ENCODE measurements at places on chromosomes 13 and 19. TPM values are rescaled to one million over a fixed set of nuclear protein-coding genes. Genes with fewer than 3 reads are reported as not detected.

- H3K27me3 ChIP-seq: no peaks in the 10 kb centered on the region
- H3K27ac ChIP-seq: no peak overlapping the region
- H3K4me1 ChIP-seq: no peaks in the 10 kb centered on the region
- no peak overlapping the region for H3K4me3 ChIP-seq
Observed at GRCh38 chr13:36192166-36192565, 22.2 kb downstream of the SOHLH2 start.

GRCh38 chr13:41960211-41960636, 685 bp downstream of the VWA8 start:
- H3K4me1 ChIP-seq: peaks cover 32% of the 10 kb centered on the region
- H3K4me3 ChIP-seq: peak overlapping the region; percentile 95
- H3K36me3 ChIP-seq: peaks cover 7% of the 10 kb centered on the region
- DNase-seq: no peak
- H3K27me3 ChIP-seq: no peaks in the 10 kb centered on the region
- peak overlapping the region; percentile 93 for H3K27ac ChIP-seq

- no peak overlapping the region for H3K4me3 ChIP-seq
- DNase-seq: no peak
- H3K4me1 ChIP-seq: peaks cover 2% of the 10 kb centered on the region
- no peak overlapping the region for H3K27ac ChIP-seq
- H3K36me3 ChIP-seq: no peaks in the 10 kb centered on the region
Observed at GRCh38 chr19:41000310-41000737, 9.2 kb downstream of the CYP2B6 start.

DNA sequence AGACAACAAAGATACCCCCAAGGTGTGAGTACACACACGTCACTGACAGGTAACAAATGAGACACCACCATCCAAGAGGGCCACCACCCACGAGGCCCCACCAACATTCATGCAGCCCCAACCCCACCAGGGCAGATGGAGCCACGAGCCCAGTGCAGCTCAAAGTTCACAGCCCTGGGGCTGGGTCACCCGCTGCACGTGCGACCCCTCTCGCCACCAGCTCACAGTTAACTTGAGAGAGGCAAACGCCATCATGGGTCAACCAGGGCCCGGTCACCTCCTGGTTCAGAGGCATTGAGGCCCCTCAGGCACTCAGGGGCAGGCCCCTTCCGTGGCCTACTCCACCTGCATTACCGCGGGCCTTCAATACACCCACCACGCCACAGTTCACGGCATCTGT, 49.8 kb downstream of the EPS15L1 start:
- H3K4me3 ChIP-seq: no peak overlapping the region
- no peak for DNase-seq
- H3K27me3 ChIP-seq: no peaks in the 10 kb centered on the region
- H3K27ac ChIP-seq: no peak overlapping the region
- peaks cover 35% of the 10 kb centered on the region for H3K36me3 ChIP-seq

DNA sequence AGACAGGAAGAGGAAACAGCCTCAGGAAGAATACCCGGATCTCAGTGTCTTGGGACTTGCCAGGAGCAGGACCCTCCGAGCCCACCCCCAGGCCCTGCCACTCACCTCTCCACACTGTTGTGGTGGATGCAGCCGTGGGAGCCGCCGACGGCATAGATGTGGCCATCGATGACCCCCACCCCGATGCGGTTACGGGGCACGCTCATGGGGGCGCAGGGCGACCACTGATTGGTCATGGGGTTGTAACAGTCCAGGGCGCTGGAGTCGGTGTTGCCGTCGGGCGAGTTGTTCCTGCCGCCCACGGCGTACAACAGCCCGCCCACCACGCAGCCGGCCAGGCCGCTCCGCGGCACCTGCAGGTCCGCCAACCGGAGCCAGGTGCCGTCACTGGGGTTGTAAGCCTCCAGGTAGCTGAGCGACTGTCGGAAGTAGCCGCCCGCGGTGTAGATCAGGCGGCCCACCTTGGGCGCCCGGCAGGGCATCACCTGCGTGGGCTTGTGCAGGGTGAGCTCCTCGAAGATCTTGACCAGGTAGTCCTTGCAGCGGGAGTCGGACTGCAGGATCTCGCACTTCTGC, 11.6 kb downstream of the KEAP1 start:
- H3K4me3 ChIP-seq: no peak overlapping the region
- no peak overlapping the region for H3K27ac ChIP-seq
- DNase-seq: no peak
- H3K27me3 ChIP-seq: no peaks in the 10 kb centered on the region
- peaks cover 52% of the 10 kb centered on the region for H3K36me3 ChIP-seq

- no peaks in the 10 kb centered on the region for H3K36me3 ChIP-seq
- H3K4me1 ChIP-seq: no peaks in the 10 kb centered on the region
Observed at GRCh38 chr13:111095031-111095840, 19.9 kb upstream of the ARHGEF7 start.

- no peak overlapping the region for H3K27ac ChIP-seq
- H3K4me1 ChIP-seq: no peaks in the 10 kb centered on the region
- H3K36me3 ChIP-seq: no peaks in the 10 kb centered on the region
- DNase-seq: no peak
Observed at GRCh38 chr13:34303346-34303745, 485.4 kb downstream of the RFC3 start.

GRCh38 chr13:113207890-113208420, 514 bp downstream of the PCID2 start:
- H3K4me3 ChIP-seq: peak overlapping the region; percentile 87
- peak overlapping the region; percentile 85 for H3K27ac ChIP-seq
- peaks cover 47% of the 10 kb centered on the region for H3K4me1 ChIP-seq

GRCh38 chr13:99647596-99647985, 146.3 kb downstream of the TM9SF2 start:
- no peak for DNase-seq
- no peak overlapping the region for H3K4me3 ChIP-seq
- peaks cover 6% of the 10 kb centered on the region for H3K27me3 ChIP-seq
- no peaks in the 10 kb centered on the region for H3K4me1 ChIP-seq
- H3K27ac ChIP-seq: no peak overlapping the region
- H3K36me3 ChIP-seq: no peaks in the 10 kb centered on the region

GRCh38 chr19:14112809-14113385, 4.7 kb downstream of the PRKACA start:
- no peaks in the 10 kb centered on the region for H3K27me3 ChIP-seq
- H3K27ac ChIP-seq: no peak overlapping the region
- H3K36me3 ChIP-seq: peaks cover 2% of the 10 kb centered on the region
- no peak for DNase-seq
- no peak overlapping the region for H3K4me3 ChIP-seq
- H3K4me1 ChIP-seq: peaks cover 28% of the 10 kb centered on the region

- peak; percentile 91 for DNase-seq
- no peaks in the 10 kb centered on the region for H3K27me3 ChIP-seq
- no peak overlapping the region for H3K4me3 ChIP-seq
- H3K27ac ChIP-seq: no peak overlapping the region
- H3K4me1 ChIP-seq: peaks cover 4% of the 10 kb centered on the region
- H3K36me3 ChIP-seq: no peaks in the 10 kb centered on the region
Observed at GRCh38 chr19:2962018-2962670, 15.2 kb upstream of the TLE6 start.

DNA sequence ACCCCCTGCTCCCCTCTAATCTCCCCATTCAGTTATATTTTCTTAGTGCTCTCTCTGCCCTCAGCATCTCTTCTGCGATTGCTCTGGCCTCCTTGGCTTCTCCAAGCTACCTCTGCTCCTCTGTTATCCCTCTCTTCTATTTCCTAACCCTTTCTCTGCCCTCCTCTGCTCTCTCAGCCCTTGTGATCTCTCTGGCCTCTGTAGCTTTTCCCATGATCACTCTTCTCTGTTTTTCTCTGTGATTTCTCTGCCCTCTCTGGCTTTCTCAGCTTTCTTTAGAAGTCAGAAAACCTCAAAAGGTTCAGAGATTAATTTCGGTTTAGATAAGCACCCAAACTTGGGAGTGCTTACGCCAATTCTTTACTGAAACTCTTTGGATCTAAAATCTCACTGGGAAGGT, 795.0 kb downstream of the DIAPH3 start:
- no peak overlapping the region for H3K27ac ChIP-seq
- H3K4me3 ChIP-seq: no peak overlapping the region
- H3K36me3 ChIP-seq: no peaks in the 10 kb centered on the region
- no peaks in the 10 kb centered on the region for H3K27me3 ChIP-seq

GRCh38 chr13:50616101-50616500, 227.4 kb downstream of the DLEU7 start:
- H3K27ac ChIP-seq: no peak overlapping the region
- H3K4me1 ChIP-seq: peaks cover 10% of the 10 kb centered on the region
- H3K36me3 ChIP-seq: no peaks in the 10 kb centered on the region
- H3K4me3 ChIP-seq: no peak overlapping the region

DNA sequence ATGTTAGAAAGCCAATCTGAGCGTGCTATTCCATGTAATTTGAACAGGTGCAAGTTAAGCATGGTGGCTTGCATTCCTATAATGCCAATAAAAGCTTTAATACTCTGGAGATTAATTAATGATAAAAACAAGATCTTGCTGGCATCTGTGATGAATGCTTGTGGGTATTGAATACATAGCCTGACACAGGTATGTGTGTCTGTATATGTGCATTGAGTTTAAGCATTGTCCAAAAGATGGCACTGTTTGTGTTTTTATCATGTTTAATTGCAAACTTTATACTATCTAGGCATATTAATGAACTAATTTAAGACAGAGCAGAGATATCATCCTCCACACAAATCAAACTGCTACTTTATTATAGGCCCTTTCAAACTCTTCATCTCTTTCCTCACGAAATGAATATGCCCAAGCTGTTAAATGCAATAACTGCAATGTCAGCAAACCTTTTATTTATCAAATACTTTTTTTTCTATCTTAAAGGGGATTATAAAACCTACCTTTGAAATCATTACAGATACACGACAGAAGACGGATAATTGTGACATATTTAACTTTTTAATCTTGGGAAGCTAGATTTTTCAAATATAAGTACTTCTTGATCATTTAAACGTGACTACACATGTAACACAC, 86.5 kb downstream of the TNFSF11 start:
- DNase-seq: no peak
- no peaks in the 10 kb centered on the region for H3K36me3 ChIP-seq
- no peak overlapping the region for H3K27ac ChIP-seq
- H3K4me3 ChIP-seq: no peak overlapping the region
- H3K27me3 ChIP-seq: peaks cover 44% of the 10 kb centered on the region
- H3K4me1 ChIP-seq: no peaks in the 10 kb centered on the region

GRCh38 chr13:112861876-112862615, 107.0 kb upstream of the MCF2L start:
- H3K36me3 ChIP-seq: peaks cover 44% of the 10 kb centered on the region
- H3K27ac ChIP-seq: no peak overlapping the region
- H3K4me3 ChIP-seq: no peak overlapping the region
- no peak for DNase-seq
- no peaks in the 10 kb centered on the region for H3K27me3 ChIP-seq

GRCh38 chr13:51579676-51580075, 4.6 kb upstream of the WDFY2 start:
- no peak for DNase-seq
- peaks cover 14% of the 10 kb centered on the region for H3K27me3 ChIP-seq
- no peak overlapping the region for H3K4me3 ChIP-seq
- peaks cover 9% of the 10 kb centered on the region for H3K4me1 ChIP-seq
- no peak overlapping the region for H3K27ac ChIP-seq
- H3K36me3 ChIP-seq: peaks cover 2% of the 10 kb centered on the region

DNA sequence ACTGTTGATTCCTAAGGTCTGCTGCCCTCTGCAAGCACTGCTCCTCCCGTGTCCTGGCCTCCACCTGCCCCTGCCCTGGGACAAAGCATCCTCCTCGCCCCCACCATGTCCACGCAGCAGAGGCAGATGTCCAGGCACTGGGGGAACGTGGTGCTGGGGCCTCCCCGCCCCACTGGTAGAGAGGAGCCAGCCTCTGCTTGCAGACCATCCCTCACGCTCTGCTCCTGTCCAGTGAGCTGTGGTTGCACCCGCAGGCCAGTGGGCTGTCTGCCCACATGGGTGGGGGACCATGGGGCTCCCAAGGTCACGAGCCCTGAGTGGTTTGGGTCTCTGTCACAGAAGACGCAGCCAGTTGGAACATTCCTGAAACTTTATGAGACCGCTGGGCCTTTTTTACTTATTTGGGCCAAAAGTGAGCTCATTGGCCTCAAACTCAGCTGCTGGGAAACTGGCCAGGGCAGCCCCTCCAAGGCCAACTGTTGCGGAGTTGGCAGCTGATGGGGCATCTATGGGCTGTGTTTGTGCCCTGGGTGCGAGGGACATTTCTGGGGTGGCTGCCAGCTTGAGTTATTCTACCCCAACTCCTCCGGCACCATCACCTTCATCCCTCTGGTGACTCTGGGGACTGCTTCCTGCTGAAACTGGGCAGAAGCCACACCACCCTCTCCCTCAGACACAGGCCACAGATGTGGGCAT, 64.8 kb upstream of the F7 start:
- H3K4me1 ChIP-seq: no peaks in the 10 kb centered on the region
- DNase-seq: no peak
- H3K4me3 ChIP-seq: no peak overlapping the region
- no peaks in the 10 kb centered on the region for H3K27me3 ChIP-seq
- no peak overlapping the region for H3K27ac ChIP-seq
- no peaks in the 10 kb centered on the region for H3K36me3 ChIP-seq

- no peaks in the 10 kb centered on the region for H3K27me3 ChIP-seq
- peaks cover 30% of the 10 kb centered on the region for H3K4me1 ChIP-seq
- H3K36me3 ChIP-seq: no peaks in the 10 kb centered on the region
- DNase-seq: no peak
- no peak overlapping the region for H3K27ac ChIP-seq
Observed at GRCh38 chr13:24218977-24219376, 58.5 kb downstream of the SPATA13 start.

GRCh38 chr13:43031881-43032280, 8.5 kb downstream of the DNAJC15 start:
- H3K27me3 ChIP-seq: no peaks in the 10 kb centered on the region
- H3K27ac ChIP-seq: no peak overlapping the region
- peaks cover 24% of the 10 kb centered on the region for H3K4me1 ChIP-seq

The FAM187B gene
- total RNA-seq: not detected

The PRX gene
- total RNA-seq: 0.84 TPM

The ADM5 gene
- total RNA-seq: 8.6 TPM

The TBCB gene
- 133 TPM for total RNA-seq

The ZNF296 gene
- 4.7 TPM for total RNA-seq

The MAST1 gene
- total RNA-seq: 2.4 TPM

The SPC24 gene
- 33.8 TPM for total RNA-seq

The S1PR5 gene
- not detected for total RNA-seq

The GAS6 gene
- total RNA-seq: 0.17 TPM

The KMT5C gene
- 32.2 TPM for total RNA-seq

The SSC5D gene
- 0.21 TPM for total RNA-seq

The CYP2F1 gene
- not detected for total RNA-seq
